ENCODE measurements at places on chromosomes 5 and 9.

- DNase-seq, result no peak
Observed at GRCh38 chr5:139368613-139369012, 14.5 kb downstream of the SLC23A1 start.

GRCh38 chr9:91680106-91680505 is 256.5 kb upstream of the NFIL3 start:
- no peak for DNase-seq

GRCh38 chr5:44334622-44335021 is 54.6 kb downstream of the FGF10 start:
- no peak for DNase-seq

GRCh38 chr9:98795970-98796363 is 388 bp downstream of the ANKS6 start:
- DNase-seq, result no peak

GRCh38 chr9:20040991-20041696 is 252.3 kb upstream of the SLC24A2 start:
- DNase-seq, result no peak

DNA sequence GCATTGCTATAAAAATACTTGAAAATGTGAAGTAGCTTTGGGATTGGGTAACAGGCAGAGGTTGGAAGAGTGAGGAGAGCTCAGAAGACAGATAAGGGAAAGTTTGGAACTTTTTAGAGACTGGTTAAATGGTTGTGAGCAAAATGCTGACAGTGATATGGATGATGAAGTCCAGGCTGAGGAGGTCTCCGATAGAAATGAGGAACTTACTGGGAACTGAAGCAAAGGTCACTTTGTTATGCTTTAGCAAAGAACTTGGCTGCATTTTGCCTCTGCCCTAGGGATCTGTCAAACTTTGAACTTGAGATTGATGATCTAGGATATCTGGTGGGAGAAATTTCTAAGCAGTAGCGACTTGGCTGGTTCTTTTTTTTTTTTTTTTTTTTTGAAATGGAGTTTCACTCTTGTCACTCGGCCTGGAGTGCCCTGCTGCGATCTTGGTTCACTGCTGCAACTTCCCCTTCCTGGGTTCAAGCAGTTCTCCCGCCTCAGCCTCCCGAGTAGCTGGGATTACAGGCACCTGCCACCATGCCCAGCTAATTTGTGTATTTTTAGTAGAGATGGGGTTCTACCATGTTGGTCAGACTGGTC is 998.9 kb downstream of the TLE1 start:
- DNase-seq, result no peak

GRCh38 chr5:129387944-129388343 is 72.2 kb upstream of the ADAMTS19 start:
- no peak for DNase-seq

- DNase-seq, result no peak
Observed at GRCh38 chr5:76953551-76954382, 922 bp downstream of the CRHBP start.

- no peak for DNase-seq
Observed at GRCh38 chr5:56683281-56683680, 132.1 kb upstream of the MAP3K1 start.

DNA sequence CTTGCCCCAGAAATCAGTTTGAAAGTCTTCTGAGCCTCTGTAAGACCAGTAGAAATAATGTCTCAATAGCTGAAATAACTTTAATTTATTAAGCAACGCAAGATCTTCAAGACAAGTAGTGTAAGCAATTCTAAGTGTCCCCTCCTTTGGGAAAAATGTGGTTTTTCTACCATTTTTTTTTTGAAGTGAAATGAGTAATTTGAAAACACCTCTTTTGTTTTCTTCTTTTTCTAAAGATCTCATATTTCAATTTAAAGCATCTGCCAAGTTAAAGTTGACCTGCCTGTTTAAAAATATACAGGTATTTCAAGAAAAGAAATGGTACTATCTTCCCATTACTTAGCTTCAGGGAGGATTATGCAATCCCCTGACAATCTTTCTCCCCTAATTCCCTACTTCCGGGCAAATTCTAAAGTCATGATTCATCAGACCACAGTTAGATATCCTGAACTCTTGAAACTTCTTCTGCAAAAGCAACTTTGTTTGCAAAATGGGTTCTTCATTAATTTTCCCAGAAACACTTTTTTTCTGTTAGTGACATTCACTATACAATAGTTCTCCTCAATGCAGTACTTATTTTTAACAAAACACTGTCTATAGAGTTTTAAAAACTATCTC is 7.8 kb upstream of the ANXA1 start:
- no peak for DNase-seq

GRCh38 chr5:20353499-20353898 is 365.5 kb upstream of the CDH18 start:
- no peak for DNase-seq

DNA sequence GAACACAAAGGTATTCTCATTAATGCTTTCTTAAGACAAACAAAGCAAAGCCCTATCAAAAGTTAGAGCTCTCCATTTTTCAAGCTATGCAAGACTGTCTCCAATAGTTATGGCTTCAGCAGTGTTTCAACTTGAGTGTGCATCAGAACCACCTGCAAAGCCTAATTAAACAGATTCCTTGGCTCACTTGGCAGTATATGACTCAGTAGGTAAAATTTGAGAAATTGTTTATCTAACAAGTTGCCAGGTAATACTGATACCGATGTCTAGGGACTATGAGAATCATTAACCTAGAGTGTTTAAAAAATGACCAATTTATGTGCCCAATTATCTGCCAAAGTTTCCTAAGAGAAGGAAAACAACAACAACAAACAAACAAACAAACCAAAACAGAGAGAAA is 60.3 kb upstream of the PARP8 start:
- no peak for DNase-seq

- no peak for DNase-seq
Observed at GRCh38 chr5:83512061-83512745, 40.7 kb downstream of the VCAN start.

DNA sequence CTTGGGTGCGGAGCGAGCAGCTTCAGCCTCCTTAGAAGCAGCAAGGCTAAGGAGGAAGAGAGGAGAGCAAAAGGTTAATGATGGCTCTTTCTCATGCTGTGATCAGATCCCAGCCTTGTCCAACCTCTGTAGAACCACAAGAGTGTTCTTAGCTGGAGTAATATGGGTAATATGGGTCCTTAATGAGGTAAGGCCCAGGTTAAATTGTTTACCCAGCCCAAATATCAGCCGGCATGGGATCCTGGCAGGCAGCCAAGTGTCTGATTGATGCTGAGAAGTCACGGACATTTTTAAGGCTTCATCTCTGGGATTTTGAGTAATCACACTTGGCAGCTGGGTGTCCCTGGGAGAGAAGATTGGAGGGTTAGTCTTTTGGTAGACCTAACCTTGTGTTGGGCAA is 32.3 kb downstream of the GLRA1 start:
- no peak for DNase-seq

DNA sequence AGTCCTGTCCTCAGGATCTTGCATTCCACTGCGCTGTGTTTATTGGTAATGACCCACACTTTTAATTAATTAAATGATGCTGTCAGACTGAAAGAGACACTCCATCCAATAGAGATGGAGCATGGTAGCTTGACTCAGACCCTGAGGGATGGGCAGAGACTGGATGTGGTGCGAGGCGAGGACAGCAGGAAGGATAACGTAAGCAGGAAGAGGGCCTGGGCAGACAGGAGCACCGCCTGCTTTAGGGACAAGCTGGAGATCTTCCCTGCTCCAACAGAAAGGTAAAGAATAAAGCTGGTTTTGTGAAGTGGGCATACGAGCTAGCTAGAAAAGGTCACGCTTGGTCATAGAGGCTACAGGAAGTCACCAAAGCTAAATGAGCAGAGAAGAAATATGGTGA is 3.6 kb upstream of the DOCK8 start:
- no peak for DNase-seq

- no peak for DNase-seq
Observed at GRCh38 chr5:32004404-32004803, 169.7 kb downstream of the GOLPH3 start.

DNA sequence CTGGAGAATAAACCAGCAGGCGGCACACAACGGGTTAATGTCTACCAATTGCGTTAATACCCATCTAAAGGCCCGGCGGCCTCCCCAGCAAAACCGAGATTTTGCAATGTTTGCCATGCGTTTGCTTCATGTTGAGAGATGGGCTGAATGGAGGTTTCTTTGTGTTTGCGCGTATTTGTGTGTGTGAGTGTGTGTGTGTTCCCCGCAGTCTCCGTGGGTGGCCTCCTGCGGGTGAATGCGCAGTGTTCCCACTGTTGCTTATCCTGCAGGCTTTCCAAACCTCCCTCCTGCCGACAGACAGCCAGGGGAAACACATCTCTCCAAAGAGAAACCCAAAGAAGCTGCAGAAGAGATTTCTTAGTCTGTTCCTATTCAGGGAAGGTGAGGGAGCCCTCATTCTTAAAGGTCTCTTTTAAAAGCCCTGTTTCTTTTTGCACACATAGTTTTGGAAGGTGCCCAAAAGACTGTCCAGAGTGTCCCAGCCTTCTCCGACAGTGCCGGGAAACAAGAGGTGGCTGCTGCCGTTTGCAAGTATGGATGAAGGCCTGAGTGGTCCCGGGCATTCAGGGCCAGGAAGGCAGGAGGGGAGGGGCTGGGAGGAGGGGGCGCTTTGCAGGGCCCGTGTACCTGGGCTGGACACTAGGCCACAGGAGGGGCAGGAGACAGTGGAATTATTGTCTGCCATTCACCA is 103.8 kb upstream of the ERCC6L2 start:
- no peak for DNase-seq
